ENCODE measurements at places on chromosomes 1 and 21.

DNA sequence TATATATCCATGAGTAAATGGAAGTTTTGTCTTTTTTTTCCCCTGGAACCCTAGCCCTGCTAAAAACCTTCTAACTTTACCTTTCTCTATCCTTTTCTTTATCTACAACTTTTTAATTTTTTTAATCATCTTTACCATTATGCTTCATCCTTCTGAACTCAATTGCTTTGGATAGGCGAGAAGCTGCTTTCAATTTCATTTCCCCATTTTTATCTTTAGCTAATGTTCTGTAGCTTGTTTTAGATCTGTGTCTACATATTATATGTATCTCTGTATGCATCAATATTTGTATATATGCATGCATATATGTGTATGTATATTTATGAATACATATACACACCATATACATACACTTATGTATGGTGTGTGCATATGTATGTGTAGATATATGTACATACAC, 57.4 kb downstream of the PTPRC start:
- DNase-seq: no peak

- no peak for DNase-seq
Measured at GRCh38 chr1:243495442-243496186, 239.8 kb downstream of the SDCCAG8 start.

DNA sequence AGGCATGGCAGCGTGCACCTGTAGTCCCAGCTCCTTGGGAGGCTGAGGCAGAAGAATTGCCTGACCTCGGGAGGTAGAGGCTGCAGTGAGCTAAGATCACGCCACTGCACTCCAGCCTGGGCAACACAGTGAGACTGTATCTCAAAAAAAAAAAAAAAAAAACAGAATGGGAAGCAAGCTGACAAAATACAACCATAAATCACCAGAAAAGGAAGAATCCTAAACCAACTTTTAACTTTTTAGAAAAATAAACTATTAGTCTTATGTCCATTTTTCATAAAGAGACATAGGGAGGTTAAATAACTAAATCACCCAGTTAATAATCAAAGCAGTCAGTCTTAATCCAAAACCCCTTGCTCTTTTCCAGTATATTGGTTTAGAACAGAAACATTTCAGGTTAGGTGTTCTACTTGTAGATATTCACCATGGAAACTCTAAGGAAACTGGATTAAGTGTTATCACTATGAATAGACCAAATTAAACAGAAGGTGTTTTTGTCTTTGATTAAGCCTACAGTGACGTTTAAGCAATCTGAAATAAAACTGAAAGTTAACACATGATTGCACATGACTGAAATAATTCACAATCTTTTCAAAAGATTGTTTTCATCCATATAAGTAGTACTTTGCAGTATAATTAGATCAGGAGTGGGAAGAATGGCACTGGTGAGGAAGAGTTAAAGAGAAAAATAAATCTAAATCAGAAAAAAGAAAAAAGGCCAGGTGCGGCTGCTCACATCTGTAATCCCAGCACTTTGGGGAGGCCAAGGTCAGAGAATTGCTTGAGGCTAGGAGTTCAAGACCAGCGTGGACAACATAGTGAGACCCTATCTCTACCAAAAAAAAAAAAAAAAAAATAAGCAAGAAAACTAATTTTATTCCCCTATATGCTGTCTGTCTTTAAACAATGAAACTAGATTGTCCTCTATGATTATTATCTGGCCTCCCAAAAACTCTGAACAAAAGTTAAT, 9.6 kb downstream of the CDC42BPA start:
- DNase-seq: no peak

DNA sequence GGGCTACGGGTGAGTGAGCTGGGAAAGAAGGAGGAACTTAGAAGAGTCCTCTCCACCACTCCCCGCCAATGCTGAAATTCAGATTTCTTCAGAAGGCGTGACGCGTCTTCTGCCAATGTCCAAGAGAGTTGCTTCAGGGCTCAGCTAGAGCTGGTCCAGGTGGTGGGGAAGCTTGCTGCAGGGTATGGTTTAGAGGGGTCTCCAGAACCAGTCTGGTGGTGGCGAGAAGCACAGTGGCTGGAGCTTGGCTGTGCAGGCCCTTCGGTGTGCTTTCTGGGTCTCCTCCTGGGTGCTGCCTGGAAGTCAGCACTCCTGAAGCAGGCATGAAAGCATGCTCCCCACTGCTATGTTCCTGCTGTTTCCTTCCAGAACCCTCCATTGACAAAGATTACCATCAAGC, 387.2 kb downstream of the PTPRU start:
- DNase-seq: no peak

DNA sequence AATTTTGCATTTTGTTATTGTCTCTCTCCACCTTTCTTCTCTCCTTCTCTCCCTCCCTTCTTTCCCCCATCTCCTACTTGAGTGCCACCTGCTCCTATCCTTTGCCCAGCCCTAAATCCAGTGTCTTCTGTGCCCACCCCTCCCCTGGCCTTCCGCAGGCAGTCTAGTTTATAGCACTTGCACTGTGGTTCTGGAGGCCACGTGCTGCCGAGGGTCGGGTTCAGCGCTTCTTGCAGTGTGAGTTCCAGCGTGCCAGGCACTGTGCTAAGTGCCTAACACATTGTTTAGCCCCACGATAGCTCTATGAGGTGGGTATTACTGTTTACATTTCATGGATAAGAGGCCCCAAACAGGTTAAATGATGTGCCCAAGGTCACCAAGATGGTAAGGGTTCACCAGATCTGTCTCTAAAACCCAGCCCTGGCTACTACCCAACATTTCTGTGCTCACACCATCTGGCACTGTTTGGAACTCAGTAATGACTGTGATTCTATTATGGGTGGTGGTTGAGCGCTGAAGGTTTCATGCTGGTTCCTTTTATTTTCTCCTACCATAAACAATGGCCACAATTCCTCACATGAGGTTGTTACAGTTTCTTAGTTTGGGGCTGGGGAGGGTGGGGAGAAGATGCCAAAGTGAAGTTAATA, 14.1 kb upstream of the ATP1A4 start:
- DNase-seq: no peak

DNA sequence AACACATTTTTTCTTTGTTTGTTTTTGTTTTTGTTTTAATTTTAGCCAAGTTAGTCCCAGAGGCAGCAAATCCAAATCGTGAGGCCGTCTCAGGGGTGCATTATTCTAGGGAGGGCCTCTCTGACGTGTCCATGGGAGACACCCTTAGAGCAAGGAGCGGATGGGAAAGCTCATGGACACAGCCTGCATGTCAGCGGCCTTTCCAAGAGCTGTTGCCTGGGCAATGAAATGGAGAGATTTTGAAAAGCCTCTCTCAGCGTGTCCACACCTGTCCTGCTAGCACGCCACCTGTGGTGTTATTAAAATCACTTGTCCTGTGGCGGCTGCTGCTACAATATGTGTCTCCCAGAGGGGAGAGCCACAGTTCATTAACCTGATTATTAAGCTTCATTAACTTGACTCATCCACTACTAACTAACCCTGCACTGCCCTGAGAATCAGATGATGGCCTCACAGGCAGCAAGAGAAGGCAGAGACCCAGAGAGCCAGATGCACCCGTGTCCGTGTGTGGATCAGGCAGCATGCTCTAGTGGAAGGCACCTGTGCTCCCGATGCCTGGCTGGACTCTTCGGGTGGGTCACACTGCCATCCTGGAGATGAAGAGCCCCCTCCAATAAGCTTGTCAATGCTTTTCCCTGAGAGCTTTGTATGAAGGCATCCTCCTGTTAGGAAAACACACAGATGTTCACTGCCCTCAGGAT, 133.3 kb downstream of the PGBD5 start:
- DNase-seq: no peak

DNA sequence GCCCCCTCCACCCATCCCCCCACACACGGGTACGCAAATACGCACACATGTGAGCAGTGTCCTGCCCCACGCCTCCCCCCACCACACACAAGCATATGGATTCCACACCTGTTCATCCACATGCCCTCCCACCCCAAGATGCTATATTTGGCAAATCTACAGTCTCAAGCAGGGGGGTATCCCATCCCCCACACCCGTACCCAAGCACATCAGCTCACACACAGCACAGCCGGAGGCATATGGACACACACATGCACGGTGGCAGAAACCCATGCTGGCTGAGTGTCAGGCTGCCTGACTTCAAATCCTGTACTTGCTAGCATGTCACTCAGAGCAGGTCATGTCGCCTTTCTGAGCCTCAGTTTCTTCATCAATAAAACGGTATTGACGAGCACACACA, 10.6 kb downstream of the COL16A1 start:
- DNase-seq: no peak

GRCh38 chr1:47661040-47661439, 223.2 kb downstream of the FOXD2 start:
- no peak for DNase-seq

GRCh38 chr21:45507523-45507875, 34.7 kb downstream of the SLC19A1 start:
- DNase-seq: no peak

GRCh38 chr21:36816561-36817130, 117.7 kb downstream of the SIM2 start:
- DNase-seq: no peak

- DNase-seq: no peak
Measured at GRCh38 chr1:204463125-204464060, 31.2 kb downstream of the PIK3C2B start.

DNA sequence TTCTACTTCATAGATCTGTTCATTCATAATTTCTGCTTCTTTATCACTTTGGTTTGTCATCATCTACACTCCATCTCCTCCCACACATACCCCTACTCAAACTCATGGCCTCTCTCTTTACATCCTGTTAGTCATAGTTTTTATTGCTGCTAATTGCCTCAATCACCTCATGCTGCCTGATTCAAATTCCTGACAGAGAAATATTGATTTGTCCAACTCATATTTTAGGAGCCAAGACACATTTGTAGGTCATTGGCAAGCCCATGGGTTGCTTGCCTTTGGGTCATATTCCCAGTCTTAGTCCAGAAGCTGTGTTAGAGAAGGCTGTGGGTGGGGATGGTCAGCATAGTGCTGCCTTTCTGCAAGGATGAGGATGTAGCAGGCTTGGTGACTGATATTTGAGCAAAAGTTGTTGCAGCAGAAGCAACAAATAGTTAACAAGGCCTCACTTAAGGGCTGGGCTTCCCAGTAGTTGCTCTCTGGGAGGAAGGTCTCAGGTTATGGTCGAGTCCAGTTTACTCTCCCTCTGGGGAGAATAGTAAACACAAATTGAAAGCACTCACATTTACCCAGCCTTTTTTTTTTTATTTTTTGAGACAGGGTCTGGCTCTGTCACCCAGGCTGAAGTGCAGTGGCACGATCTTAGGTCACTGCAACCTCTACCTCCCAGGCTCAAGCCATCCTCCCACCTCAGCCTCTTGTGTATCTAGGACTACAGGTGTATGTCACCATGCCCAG, 22.4 kb upstream of the EPS15 start:
- no peak for DNase-seq

GRCh38 chr1:207818971-207819451, 67.2 kb downstream of the CD46 start:
- DNase-seq: no peak

DNA sequence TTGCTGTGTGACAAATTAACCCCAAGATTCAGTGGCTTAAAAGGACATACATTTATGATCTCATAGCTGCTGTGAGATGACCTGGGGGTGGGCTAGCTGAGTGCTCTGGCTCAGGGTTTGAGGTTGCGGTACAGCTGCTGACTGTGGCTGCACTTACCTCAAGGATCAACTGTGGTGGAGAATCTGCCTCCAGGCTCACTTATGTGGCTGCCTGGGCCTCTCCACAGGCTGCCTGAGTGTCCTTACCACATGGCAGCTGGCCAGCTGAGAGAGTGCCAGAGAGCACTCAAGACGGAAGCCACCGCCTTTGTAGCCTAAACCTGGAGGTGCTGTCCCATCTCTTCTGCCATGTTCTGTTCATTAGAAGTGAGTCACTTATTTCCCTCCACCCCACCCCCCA, 5.7 kb downstream of the LRRC71 start:
- DNase-seq: no peak

DNA sequence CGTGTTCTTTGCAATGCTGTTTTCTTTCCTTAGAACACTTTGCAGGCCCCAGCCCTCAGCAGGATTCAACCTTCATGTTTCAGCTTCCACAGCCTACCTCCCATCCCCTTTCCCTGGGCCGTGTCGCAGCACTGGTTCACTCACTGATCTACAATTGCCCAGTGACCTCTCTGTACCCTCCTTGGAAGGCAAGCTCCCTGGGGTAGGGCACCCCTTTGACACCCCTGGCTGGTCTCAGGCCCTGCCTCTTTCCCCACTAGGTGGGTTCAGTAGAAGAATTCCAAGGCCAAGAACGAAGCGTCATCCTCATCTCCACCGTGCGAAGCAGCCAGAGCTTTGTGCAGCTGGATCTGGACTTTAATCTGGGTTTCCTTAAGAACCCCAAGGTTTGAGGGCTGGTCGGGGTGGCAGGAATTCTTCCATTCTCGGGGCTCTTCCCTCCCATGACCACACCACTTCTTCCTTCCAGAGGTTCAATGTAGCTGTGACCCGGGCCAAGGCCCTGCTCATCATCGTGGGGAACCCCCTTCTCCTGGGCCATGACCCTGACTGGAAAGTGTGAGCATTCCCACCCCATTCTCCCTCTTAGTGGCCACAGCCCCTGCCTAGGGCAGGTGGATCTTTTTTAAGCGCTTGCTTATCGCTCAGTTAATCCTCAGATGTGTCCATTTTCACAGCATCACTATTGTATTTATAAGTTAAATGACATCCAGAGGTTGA, 7.3 kb downstream of the RHOC start:
- DNase-seq: no peak

DNA sequence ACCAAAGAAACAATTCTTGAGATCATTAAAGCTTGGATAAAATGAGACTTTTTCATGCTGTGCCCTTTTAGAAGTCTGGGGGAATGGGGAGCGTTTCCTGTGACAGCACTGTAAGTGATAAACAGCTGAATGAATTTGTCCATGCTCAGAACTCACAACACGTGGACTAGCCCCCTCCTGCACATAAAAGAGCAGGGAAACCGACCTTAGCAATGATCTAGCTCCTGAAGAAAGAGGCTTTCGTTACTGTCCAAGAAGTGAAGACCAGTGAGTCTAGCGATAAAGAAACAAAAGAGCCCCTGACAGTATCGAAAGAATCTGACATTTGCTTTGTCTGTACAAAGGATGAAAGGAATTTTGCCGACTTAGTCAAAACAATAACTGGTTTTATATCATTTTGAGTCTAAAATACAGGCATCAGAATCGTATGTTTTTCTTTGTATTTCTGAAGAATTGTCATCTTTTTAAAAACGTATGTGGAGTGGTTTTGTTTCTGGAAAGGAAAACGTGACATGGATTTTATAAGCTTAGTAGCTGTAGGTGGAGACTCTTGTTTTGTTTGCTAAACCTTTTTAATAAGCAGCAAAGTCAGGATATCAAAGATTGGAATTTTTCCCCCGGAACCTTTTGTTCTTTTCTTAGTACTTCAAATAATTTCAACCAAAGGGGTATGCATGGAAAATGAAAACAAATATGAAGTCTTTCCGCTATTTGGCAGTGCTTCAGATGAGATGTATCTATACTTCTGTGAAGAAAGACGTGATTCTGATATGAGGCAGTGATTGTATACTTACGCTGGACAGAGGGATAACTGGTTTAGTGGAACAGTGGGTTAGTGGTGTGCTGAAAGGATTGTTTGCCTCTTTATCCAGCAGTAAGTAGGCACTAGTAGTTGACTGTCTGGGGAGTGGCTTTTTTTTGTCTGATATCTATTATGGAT, 61.0 kb downstream of the MAST2 start:
- DNase-seq: no peak

GRCh38 chr21:17476006-17476405, 36.8 kb upstream of the CXADR start:
- no peak for DNase-seq

GRCh38 chr1:226985839-226986463, 45.9 kb downstream of the COQ8A start:
- no peak for DNase-seq

GRCh38 chr1:238898856-238899255, 487.5 kb upstream of the CHRM3 start:
- DNase-seq: no peak

GRCh38 chr1:224726441-224727182, 110.5 kb downstream of the CNIH3 start:
- DNase-seq: no peak
